HCEC 1CT (cell line): ENCODE measurements at places on chromosomes 3 and 15.

GRCh38 chr3:64379221-64379620 lies 154.0 kb upstream of the PRICKLE2 start:
- DNase-seq = no peak

GRCh38 chr3:156761713-156762451 lies 64.3 kb upstream of the LEKR1 start:
- DNase-seq = peak; percentile 50

GRCh38 chr15:33773969-33774368 lies 194.3 kb upstream of the CHRM5 start:
- no peak for DNase-seq

GRCh38 chr3:137035631-137036030 lies 77.8 kb downstream of the IL20RB start:
- DNase-seq = peak; percentile 30

DNA sequence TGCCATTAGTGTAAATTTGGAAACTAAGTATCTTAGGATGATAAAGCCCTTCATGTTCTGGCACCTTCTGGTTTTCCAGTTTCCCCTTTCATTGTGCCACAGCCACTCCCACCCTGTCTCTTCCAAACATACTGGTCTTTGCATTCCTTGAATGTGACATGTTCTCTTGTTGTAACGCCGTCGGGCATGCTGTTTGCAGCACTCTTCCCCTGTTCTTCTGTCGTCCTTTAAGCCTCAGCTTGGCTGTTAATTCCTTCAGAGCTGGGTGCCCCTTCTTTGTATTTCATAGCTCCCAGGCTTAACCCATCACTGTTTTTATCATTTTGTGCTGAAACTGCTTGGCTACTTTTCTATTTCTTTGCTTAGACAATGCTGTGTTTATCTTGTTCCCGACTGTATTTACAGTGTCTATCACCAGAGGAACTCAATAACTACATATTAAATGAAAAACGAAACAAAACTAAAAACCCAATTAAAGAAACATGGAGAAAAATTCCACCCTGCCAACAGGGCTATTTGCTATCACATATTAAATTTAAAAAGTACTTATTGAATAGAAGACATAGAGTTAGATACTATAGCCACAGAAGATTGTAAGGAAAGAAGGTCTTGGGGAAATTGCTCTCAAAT lies 95.4 kb upstream of the KCNAB1 start:
- DNase-seq = no peak

- DNase-seq = no peak
Observed at GRCh38 chr3:172080503-172080902, 41.1 kb downstream of the FNDC3B start.

- no peak for DNase-seq
Observed at GRCh38 chr3:102125197-102125993, 276.1 kb downstream of the NFKBIZ start.

DNA sequence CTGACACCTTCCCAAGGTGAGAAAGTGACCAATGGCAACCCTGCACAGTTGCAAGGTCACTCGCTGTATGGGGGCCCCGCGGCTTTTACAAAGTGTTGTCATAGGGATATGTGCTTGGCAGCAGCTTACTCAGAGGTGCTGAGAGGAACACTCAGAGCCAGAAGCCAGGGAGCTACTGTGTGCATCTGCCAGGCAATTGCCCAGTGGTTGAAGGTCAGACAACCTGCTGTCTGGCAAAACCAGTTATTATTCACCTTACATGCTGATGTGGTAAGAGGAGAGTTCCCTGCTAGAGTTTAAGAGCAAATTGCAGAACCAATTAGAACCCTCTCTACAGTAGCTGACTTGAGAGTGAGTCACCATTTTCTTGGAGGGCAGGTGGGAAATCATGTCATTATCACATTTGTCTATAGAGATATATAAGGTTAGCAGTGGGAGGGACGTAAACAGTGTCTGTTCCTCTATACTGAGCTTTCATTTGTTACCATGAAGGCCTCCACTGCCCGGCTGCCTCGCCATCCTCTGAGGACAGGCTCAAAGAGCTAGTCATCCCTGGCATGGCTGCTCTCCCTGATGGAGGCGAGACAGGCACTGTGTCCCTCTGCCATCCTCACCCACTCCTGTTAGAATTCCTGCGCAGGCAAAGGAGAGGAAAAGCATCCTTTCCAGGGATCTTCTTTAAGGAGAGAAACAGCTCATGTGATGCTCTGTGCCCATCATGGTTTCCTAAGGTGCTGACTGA lies 274.4 kb downstream of the PLCL2 start:
- no peak for DNase-seq

- no peak for DNase-seq
Observed at GRCh38 chr3:126546549-126547239, 12.0 kb downstream of the C3orf22 start.

GRCh38 chr3:9600597-9600996 lies 47.0 kb upstream of the LHFPL4 start:
- DNase-seq = no peak

DNA sequence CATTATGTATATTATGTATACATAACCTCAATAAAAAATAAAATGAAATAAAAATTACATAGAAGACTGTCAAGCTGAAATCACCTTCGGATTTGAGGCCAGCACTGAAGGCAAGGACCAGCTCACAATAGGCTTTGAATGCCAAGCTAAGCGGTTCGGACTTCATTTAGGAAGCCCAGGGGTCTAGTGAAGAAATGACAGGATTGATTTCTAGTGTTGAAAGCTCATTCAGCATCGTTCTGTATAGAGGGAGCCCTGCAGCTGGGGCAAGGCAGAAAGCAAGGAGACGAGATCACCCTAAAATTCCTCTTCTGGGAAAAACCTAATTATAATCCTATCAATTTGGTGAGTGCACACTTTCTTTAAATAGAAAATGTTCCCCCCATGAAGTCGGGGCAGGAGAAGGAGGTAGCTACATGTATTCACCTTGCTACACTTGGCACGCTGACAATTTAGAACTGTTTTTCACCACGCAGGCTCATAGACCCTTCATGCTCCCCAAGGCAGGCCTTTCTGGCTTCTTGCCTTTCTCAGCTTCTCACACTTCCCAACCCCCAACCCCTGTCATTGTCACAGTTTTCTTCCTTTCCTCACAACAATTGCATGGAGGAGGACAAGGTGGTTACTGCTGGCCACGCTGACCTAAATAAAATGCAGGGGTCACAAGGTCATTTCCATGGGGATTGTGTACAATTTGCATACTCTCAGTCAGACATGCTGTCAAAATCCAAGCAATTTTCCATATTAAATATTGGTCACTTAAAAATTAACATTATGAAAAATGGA lies 44.4 kb upstream of the SSR3 start:
- DNase-seq = no peak

DNA sequence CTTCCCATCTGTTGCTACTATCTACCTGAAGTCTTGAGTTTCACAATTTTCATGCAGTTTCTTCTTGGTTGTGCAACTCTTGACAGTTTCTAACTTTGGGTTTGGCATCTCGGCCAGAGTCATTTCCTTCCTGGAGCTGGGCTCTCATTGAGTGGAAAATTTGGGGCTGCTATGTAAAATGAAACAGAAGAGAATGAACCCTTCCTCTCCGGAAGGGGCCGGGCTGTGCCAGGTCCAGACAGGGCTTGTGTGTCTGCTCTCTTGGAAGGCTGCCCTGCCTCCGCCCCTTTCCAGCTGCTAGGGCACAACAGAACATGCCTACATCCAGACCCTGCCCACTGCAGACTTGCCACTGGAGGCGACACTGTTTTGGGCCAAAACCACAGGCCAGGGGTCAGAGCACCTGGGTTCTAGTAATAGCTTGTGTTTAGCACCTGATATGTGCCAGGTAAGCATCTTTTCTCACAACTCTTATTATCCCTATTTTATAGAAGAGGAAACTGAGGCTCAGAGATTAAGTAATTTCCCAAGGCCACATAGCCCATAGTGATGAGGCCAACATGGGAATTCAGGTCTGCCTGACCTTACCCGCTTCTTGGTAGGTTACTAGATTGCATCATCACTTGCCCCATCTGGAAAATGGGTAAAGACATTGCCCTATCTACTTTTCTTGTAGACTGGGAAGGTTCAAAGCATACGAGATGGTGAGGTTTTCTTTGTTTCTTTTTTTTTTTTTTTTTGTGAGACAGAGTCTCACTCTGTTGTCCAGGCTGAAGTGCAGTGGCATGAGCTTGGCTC lies 25.0 kb downstream of the IRAK2 start:
- DNase-seq = peak; percentile 26

- no peak for DNase-seq
Observed at GRCh38 chr3:97070302-97070701, 255.9 kb downstream of the EPHA6 start.

DNA sequence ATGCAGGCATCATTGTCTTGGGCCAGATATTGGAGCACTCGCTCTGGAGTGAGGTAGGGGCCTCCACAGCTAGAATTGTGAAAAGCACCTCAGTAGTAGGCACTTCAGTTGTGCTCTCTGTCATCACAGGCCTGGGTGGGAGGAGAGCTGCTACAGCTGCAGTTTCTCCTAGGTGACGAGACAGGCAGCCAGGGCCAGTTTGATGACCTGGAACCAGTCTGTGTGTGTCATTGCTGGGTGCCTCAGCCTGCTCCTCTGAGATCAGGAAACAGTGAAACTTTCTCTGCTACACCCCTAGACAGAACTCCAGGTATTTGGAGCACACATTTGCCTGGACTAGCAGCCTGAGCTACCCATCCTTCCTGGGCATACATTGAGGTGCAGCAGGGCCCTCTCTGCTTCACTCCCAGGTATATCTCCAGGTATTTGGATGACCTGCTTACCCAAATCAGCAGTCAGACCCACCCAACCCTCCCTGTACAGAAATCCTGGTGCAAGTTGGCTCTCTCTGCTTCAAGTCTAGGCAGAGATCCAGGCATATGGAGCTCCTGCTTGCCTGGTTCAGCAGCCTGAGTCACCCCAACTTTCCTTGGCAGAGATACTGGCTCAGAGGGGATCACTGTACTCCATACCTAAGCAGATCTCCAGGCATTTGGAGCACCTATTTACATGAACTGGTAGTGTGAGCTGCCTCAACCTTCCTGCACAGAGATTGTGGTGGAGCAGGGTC lies 54.3 kb upstream of the SGO1 start:
- DNase-seq = no peak

GRCh38 chr15:29870495-29871151 lies 48.4 kb upstream of the TJP1 start:
- DNase-seq = no peak

DNA sequence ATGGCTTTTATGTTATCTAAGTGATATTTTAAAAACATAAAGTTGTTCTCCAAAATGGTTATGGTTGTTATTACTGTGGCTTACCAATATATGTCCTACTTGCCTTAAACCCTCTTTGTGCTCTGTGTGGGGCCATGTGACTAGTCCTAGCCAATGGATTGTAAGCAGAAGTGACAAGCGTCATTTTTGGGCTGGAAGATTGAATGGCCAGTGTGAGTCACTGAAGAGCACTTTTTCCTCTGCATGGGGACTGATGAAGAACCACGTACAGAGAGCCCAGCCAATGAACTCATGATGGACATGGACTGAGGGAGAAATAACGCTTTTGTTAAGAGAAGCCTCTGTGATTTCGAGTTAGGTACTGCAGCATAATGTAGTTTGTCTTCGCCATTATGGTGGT lies 332.7 kb downstream of the EDEM1 start:
- no peak for DNase-seq

- no peak for DNase-seq
Observed at GRCh38 chr3:35183927-35184675, 455.2 kb upstream of the ARPP21 start.

- no peak for DNase-seq
Observed at GRCh38 chr3:33496449-33496848, 56.2 kb upstream of the UBP1 start.

GRCh38 chr3:129224984-129225393 lies 24.4 kb upstream of the COPG1 start:
- DNase-seq = peak; percentile 68

DNA sequence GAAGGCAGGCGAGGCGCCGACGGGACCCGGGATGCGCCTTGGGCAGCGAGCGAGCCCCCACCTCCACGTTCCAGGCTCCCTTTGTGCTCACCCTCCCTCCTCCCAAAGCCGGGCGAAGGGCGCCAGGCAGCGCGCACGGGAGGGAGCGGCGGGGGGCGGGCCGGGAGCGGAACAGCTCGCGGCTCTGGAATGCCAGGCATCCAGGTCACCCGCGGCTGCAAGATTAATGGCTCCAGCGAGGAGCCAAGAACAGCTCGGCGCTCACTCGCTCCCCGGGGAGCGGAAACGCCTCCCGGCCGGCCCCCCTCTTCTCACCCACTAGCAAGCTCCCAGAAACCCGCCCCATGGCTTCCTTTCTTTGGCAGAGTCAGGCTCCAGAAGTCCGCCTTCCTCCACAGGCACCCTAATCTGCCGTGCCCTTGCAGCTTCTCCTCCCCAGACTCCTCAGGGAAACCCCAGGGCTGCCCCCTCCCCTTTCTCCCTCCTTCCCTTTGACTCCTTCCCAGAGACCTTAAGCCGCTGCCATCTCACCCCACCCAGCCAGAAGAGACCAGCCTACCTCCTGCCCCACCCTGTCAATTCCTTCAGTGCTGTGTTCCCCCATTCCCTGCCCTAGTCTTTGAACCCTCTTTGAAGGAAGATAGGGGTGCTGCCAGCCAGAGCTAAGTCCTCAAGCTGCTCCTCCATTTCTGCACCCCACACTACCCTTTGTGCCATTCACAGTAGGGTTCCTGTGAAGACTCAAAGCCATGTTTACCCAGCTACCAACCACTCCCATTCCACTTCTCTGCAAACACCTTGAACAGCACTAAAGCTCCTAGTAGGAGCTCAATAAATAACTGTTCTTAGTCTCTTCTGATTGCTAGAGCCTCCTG lies 9.9 kb downstream of the AMOTL2 start:
- DNase-seq = peak; percentile 98
